ENCODE measurements at places on chromosomes 11 and 22. TPM values are rescaled to one million over a fixed set of nuclear protein-coding genes. Genes with fewer than 3 reads are reported as not detected.

DNA sequence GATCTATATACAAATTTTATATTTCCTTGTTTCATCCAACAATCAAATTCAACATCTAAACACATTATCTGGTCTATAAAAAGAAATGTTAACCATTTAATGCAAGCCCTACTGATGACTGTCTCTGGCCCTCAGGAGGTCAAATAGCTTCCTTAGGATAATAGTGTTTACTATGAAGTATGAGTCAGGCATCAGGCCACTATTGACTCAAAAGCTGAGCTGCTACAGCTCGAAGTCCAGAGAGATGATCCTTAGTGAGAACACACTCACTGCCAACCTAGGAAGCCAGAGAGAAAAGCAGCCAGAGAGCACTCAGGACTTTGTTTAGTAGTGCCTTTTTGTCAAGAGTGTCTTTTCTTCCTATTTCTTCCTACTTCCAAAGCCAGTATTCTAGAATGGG is 171.8 kb downstream of the SOX6 start:
- DNase-seq: no peak

DNA sequence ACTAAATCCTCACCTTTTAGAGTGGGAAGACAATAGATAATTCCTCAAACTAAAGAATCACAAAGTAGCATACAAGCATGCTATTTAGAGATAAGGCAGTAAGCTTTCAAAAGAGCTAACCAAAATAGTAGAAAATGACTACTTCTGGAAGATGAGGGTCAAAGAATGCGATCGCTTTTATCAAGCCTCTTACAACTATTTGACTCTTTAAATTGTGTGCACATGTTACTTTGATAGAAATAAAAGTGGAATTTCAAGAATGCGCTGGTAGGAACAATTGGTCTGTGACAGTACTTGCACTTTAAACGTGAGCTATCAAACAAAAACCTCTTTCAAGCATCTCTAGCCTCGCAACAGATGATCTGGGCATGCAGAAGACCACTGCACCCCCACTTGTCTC is 97.3 kb downstream of the COMMD9 start:
- DNase-seq: no peak

DNA sequence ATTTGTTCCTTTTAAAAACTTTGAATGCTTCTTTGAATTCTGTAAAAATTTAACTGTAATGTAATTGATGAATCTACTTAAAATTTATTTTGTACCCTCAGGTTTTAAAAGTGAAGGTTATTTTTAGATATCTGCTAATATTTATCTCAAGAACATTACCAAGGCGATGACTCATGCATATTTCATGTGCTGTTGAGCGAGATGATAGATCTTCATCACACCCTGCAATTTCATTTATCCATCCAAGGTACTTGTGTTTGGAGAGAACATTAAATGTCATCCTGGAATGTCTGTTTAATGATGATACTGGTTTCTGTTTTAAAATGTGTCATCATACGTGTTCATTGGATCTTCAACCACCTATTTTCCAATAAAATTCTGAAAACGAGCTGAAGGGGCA is 6.7 kb upstream of the OOSP4A start:
- no peak for DNase-seq

Gene OR52I2
- total RNA-seq: not detected

Gene CTSF
- 85.7 TPM for total RNA-seq

Gene HEPN1
- not detected for total RNA-seq

Gene PICK1
- total RNA-seq: 21.1 TPM

- no peak for DNase-seq
Measured at GRCh38 chr11:31824332-31824878, 13.3 kb upstream of the PAX6 start.

GRCh38 chr22:29833392-29833965 is 4.6 kb downstream of the ASCC2 start:
- no peak for DNase-seq

DNA sequence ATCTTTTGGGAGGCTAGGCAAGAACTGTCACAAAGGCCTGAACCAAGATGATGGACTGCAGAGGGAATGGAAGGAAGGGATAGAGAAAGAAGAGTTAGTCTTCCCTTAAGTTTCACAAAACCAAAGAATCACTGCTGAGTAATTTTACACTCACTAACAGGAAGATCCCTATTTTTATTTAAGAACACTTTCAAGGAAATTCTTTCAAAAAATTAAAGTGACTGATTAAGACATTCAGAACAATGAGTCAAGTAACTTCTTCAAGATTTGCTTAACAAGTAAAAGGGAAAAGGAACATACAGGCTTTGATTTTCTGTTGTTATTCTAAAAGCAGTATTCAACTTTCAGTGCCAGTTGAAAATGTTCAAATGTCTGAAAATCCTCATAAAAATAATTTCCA is 3.1 kb downstream of the PITPNB start:
- no peak for DNase-seq

Gene ANKK1
- 1.5 TPM for total RNA-seq

GRCh38 chr22:49233507-49234100 is 594.1 kb downstream of the BRD1 start:
- DNase-seq: no peak

- peak; percentile 89 for DNase-seq
Measured at GRCh38 chr11:126355324-126355925, at the start of gene ST3GAL4. ST3GAL4 (plus strand) TSS chr11:126355686; CDS start chr11:126406156, 50,470 bp downstream.

- DNase-seq: no peak
Measured at GRCh38 chr11:969651-970205, 44.1 kb downstream of the AP2A2 start.

All from vagina (tissue), 2 donors.